ENCODE measurements at places on chromosomes 16 and 17.

DNA sequence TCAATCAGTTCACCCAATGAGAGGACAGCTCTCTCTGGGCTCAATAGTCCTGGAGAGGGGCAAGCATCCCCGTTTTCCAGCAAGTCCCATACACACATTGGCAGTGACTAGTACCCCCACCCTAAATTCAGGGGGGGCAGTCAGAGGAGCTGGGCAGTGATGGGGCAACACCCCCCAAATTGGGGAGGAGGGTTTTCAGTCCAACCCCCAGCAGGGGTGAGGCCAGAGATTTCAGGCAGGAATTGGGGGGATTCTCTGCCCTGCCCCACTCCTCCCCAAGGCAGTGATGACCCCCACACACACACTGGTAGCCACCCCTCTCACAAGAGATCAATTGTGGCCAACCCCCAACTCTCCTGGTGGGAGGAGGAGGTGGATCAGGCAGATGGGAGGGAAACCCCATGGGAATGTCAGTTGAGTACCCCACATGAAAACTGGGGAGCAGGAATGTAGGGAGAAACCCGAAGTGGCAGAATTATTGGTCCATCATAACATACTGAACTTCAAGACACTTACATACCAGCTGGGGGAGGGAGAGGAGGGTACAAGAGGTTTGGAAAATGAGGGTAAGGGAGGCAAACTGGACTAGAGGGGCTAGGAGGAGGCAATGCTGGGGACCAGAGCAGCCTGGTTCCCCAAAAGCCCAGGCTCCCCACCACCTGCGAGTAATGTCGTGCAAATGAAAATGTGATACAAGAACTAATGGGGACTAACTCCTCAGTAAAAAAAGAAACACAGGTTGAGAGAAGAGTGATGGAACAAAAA, 3.1 kb downstream of the VAMP2 start:
- no peak for DNase-seq

DNA sequence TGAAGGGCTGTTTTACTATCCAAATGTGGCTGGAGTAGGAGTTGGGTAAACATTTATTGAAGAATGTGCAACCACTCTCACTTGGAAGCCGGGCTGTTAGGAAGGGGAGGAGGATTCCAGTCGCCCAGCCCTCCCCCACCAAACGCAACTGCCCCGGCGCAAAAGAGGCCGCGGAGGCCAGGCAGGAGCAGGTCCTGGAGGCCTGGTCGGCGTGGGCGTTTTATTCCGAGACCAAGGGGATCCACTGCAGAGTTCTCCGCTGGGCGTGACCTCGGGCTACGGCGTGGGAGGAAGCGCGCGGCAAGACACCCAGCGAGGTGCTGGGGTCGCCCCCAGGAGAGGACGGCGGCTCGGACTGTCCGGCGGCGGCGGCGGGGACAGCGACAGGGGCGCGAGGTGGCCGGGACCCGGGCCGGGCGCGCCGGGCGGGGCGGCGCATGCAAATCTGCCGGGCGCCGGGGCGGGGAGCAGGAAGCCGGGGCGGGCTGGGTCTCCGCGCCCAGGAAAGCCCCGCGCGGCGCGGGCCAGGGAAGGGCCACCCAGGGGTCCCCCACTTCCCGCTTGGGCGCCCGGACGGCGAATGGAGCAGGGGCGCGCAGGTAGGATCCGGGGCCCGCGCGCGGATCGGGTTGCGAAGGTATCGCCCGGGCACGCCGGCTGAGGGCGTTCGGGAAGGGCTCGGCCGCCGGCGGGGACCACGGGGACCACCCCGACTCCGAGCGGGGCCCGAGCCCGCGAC, at the start of gene IL4R:
TSS of gene IL4R (plus strand) at position 553 of the 739 bp plus-strand sequence. CDS start 26,230 bp downstream, outside the sequence.
- peak; percentile 75 for DNase-seq

DNA sequence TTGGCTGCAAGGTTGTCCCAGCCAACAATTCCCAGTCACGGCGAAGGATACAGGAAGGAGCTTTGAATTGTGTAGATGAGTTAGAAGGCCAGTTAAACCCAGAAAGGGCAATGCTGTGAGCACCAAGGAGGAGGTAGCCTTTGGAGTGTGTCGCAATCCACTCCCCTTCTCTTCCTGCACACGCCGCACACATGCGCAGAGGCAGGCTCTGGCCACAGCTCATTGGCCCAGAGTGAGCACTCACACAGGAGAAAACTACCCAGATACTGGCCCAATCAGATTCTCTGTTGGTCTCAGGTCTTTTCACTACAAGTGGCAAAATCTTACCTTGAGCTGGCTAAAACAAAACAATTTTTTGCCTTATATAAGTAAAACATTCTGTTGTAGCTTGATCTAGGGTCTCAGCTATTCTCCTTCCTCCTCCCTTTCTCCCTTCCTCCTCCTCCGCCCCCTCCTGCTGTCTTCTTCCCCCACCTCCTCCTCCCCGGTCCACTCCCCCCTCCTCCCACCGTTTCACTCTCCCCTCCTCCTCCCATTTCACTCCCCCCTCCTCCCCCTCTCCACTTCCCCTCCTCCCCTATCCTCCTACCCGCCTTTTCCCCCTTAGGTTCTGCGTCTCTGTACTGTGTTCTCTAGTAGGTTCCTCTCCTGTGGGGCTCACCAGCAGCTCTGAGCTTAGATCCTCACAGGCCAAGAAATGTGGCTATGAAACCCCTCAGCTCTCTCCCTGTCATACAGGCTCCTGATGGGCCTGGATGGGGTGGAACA, 344.9 kb downstream of the CPPED1 start:
- no peak for DNase-seq

DNA sequence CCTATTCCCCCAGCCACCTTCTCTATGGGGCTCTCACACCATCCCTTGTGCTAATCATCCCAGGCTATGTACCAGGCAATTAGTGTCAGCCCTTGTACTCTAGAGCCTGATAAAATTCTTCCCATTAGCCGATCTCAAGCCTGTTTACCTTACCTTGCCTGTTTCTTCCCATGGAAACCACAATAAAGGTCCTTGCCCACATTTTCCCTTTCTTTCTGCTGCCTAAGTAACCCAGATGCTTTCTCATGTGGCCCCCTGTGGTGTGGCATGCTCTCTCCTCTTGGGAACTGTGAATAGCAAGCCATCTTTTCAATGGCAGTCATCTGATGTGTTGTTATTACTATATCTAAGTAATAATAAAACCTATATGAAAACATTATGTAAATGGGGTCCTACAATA, 265.8 kb upstream of the ELAC2 start:
- DNase-seq = no peak

- no peak for DNase-seq
Observed at GRCh38 chr16:23564575-23565363, 7.2 kb downstream of the UBFD1 start.

- DNase-seq = no peak
Observed at GRCh38 chr17:4161192-4161966, 18.4 kb downstream of the CYB5D2 start.

- DNase-seq = no peak
Observed at GRCh38 chr16:2056077-2056476, 8.3 kb downstream of the TSC2 start.

DNA sequence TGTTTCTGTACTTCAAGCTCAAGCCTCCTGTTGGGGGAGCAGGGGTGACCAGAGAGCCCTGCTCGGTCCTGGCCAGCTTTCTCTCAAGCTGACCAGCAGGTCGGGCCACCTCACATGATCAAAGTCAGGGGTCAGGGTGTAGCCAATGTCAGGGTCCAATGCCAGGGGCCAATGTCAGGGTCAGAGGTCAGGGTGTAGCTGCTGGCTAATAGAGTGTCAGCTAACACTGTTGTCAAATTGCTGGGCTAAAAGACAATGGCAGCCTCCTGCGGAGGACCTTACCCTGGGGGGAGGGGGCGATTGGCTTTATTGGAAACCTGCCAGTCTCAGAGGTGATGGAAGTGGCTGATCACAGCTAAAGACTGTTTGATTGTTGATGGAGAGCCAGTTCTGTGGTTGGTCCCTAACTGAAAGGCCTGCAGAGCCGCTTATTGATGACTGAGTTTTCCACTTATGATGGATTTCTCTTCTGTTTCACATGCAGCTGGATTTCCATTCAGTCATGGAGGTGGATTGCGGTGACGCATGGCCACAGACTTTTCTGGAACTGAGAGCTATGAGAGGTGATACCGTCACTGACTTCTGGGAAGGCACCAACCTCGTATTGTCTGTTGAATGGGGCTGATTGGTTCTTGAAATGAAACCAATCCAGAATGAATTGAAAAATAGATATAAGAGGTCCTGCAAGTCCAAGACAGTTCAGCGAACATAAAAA, 97.4 kb upstream of the ZFHX3 start:
- no peak for DNase-seq

DNA sequence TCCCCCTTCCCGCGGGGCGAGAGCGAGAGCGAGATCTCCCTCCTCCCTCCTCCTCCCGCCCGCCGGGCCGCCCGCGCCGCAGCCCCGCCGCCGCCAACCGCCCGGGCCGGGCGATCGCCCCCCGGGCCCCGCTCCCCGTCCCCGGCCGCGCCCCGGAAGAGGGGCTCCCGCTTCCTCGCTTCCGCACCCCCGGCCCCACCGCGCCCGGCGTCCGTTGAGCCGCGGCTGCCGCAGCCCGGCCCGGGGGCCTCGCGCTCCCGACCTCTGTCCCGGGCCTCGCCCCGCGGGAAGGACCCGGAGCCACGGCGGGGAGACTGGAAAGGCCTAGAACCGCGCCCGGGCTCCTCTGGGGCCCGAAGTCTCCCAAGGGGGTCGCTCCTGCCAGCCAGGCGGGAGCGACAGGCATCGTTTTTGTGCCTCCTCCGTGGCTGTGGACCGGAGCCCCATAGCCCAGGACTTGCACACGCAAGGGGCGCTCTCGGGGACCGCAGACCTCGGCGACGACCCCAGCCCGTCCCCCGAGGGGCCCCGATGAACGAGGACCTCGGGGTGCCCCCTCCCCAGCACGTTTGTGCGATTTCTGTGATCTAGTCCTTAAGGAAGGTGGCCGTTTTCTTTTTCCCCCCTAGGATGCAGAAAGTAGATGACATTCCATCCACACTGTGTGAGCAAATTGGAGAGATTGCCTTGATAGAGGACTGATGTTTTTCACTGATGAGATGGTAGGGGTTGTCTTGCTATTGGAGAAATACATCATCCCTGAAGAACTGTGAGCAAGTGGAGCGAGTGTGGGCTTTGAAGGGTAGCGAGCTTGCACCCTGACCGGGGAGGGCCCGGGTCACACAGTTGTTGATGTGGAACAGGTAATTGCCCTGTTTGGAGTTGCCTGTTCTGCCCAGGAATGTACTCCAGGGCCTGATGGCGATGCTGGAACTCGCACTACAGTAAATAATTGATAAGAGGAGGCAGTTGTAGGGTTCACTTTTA, 611 bp downstream of the BANP start:
- no peak for DNase-seq

DNA sequence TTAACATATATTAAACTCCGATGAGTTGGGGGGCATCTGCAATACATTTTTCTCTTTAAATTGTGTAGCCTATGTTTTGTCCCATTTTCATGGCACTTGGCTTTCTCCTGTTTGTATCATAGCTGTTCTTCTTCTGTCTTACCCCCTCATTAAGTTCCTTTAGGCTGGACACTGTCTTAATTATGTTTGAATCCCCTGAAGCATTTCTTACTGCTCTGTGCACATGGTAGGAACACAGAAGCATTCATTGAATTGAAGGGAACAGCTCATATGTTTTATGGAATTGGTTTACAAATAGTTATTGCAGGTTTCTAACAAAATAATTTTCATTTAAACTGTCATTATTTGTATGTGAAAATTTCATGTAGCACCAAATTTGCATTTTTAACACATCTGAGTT, 176.8 kb downstream of the TANC2 start:
- no peak for DNase-seq

DNA sequence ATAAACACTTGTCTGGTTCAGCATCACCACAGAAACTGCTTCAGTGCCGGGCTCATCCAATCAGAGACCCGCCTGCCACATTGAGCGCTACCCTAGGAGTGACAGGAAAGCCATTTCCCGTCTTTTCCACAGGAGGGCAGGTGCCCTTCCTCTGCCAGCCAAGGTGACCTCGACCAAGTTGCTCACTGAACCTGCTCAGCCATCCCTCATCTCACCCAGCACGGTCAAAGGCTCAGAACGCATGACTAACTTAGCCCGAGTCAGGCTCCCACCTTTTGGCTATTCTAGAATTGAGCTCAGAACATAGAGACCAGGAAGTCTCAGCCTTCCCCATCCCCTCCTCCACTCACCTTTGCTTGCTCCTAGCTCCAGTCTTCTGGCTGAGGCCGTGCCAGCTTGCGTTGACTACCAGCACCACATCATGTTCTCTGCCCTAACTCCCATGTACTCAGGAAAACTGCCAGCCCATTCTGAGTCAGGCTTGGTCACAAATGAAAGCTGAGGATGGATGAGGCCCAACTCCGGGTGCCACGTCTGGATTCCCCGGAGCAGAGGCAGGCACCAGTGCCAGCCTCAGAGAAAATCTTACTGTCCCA, 15.6 kb downstream of the MRPS23 start:
- DNase-seq = no peak

- DNase-seq = no peak
Observed at GRCh38 chr17:73045724-73046123, 46.8 kb downstream of the SLC39A11 start.

GRCh38 chr17:77061669-77062068, 79.1 kb upstream of the SEC14L1 start:
- DNase-seq = no peak

DNA sequence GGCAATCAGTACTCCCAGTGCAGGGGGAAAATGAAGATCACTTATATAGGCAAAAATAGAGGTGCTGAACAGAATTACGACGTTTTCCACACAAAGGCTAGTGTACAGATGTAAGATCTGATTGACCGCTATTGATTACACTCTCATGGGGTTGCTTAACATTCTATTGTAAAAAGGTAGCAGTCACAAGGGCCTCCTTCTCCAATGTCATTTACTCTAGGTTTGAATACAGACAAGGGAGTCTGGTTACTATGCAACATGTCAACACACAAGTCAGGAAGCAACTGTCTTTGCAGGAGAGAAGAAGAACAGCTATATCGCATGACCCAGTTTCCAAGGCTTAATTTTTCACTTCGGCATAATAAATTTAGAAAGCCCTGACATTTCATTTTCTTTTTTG, 7.9 kb downstream of the KRT37 start:
- DNase-seq = no peak

DNA sequence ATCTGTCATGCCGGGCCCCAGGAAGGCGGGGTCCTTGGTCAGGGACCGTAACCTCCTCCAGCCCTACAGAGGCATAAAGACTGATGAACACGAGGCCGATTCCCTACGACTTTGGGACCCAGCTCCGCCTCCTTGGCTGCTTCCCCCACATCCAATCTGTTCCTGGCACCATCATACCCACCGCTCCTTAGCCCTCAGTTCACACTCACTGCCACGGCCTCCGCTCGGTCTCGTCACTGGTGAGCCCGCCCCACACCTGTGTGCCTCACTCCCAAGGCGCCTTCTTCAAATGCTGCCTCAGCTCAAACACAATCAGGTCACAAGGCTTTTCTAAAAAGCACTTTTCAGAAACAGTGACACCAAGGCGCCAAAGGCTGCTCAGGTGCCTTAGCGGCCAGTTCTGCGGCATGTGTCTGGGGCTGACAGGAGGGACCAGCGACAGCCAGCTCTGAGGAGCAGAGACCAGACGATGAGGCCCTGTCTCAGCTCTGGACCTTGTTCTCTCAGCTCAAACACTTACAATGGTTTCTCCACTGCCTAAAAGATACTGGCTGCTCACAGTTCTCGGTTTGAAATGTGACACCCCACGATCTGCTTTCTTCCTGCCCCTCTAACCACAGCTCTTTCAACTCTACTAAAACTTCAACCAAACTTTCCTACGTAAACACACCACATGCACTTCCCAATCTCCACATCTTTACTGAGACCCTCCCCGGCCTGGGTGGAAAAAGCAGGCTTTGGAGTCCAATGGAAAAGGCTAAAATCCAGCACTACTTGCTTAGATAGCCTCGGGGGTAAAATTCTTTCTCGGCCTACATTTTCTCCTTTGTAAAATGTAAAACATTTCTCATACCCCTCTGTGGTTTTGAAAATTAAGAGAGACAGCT, 33.2 kb downstream of the CYB5D2 start:
- peak; percentile 13 for DNase-seq

GRCh38 chr17:80129006-80129565, 17.8 kb downstream of the EIF4A3 start:
- DNase-seq = no peak
